ENCODE measurements at places on chromosomes 3 and 15.

- DNase-seq = no peak
These were observed 137.9 kb downstream of the SSR3 start for GRCh38 chr3:156416846-156417558.

GRCh38 chr3:7194071-7194835 lies 333.3 kb downstream of the GRM7 start:
- no peak for DNase-seq

GRCh38 chr15:70243686-70244540 lies 146.2 kb upstream of the TLE3 start:
- DNase-seq = no peak

- no peak for DNase-seq
These were observed 460.8 kb downstream of the SOX2 start for GRCh38 chr3:182172534-182172933.

DNA sequence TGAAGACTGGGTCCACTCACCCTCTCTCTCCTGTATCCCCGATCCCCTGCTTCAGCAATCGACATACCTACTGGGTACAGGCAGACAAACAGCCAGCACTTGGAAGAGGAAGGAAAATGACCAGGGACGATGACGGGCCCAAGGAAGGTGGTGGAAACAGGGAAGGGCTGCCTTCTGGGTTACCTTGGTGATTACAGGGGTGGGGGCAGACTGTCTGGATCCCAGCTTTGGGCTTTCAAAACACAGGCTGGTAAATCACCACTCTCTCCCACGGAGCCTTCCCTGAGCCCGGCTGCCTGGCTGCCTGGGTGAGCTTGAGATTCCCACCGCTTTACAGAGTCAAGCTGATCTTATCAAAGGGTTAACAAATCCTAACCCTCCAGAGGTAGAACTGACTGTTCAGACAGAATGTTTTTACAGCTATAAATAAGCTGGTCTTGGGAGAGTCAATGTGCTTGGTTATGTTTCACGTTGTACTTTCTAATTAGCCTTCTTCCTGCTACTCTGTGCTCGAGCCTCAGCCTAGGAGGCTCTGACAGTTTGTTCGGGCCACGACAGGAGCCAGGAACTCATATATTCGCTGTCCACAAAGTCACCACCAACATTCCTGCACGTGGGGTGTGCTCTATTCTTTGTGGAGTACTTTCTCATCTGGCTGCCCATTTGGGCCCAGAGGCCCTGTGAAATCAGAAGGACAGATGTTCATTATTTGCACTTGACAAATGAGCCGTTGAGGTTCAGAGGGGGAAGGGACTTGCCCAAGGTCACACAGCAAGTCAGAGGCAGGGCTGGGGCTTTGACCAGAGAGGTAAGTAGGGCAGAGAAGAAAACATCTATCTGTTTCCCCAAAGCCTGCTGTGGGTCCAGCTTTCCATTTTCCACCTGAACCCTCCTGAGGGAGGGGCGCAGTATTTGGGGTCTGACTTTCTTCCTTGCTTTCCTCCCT lies 63.5 kb downstream of the FEM1B start:
- no peak for DNase-seq

DNA sequence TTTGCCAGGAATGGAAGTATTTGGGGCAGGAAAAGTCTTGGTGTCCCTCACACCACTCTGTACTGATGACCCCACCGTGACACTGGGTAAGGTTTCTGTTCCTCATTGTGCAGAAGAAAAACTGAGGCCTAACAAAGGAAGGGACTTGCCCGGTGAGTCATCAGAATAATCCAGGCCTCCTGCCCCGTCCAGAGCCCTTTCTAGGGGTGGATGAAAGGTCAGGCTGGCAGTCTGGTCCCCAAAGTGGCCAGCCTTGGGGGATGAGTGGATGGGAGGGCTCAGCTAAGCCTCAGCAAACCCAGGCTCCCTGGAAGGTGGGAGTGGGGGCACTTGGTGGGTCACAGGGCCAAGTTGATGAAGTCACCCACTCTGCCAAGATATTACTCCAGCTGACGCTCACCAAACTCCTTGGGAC lies 2.3 kb upstream of the DNAH1 start:
- peak; percentile 90 for DNase-seq

- DNase-seq = no peak
These were observed 9.1 kb downstream of the COX5A start for GRCh38 chr15:74928771-74929198.

DNA sequence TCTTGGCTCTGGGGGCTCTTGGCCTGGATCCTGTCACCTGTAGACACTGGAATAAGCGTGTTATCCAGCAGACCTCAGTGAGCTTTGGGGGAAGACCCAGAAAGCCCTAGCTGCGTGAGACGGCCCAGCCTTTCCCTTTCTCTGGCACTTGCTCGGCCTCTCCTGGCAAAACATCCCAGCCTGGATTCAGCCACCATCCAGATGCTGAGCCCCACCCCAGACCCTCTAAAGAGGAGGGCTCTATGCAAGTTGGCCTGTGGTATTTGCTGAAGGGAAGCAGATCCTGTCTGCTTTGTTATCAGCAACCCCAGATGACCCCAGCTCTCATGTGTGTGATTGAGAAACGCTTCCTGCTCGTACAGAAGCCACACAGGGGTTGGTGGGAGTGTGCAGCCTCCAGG lies 267.2 kb downstream of the FAM43A start:
- DNase-seq = no peak

DNA sequence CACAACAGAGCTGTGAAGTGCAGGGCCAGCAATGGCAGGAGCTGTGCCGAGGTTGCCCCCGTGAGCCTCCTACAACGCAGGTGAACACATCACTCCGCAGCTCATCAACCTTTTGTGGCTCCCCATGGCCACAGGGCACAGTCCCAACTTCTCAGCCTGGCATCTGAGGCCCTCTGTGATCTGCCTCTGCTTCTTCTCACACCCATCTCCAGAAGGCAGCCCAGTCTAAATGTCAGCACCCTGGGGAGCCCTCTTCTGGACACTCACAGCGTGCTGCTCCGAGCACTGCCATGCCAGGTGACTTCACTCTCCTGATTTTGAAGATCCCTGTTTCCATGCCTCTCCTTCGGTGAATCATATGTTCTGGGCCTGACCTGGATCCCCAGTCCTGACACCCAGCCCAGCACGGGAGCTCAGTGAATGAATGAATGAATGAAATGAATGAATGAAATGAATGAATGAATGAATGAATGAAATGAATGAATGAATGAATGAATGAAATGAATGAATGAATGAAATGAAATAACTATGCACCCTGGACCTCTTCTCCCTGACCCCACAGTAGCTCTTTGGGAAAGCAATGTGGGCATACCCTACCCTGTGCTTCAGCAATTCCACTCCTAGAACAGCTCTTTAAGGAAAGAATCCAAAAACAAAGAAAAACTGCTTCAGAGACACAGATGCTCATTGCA lies 17.9 kb upstream of the SKIC8 start:
- DNase-seq = no peak

DNA sequence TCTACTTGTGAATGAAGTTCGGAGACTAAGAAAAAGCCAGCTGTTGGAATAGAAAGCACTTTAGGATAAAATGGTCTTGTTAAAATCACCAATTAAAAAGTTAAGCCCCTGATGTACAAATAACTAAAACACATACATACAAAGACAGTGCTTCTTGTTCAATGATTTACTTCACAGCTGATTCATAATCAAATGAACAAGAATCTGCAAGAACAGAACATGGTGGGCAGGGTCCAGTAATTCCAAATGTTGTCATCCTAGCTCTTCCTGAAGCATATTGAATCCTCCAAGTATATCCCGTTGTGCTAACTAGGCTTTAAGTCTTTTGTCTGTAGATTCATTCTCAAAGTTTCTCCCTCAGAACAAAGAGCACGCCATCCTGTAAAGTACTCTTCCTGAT lies 24.5 kb downstream of the NIT2 start:
- DNase-seq = no peak

GRCh38 chr15:68580883-68581155 lies 2.0 kb downstream of the CORO2B start:
- DNase-seq = no peak

DNA sequence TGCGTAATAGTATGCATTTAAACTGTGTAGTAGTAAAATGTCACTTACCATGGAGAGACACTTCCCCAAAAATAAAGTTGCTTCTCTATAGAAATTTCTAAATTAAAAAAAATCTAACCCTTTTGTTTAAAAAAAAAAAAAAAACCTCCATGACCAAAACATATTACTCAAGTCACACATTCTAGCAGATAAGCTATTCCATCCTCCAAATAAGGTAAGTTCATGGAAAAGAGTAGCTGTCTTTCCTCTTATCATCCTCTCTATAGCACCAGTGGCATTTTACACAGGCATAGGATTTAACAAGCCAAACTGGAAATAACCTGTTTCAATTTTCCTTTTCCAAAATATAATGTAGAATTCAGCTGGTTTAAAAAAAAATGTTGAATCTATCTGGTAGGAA lies 57.4 kb downstream of the LRRFIP2 start:
- no peak for DNase-seq

DNA sequence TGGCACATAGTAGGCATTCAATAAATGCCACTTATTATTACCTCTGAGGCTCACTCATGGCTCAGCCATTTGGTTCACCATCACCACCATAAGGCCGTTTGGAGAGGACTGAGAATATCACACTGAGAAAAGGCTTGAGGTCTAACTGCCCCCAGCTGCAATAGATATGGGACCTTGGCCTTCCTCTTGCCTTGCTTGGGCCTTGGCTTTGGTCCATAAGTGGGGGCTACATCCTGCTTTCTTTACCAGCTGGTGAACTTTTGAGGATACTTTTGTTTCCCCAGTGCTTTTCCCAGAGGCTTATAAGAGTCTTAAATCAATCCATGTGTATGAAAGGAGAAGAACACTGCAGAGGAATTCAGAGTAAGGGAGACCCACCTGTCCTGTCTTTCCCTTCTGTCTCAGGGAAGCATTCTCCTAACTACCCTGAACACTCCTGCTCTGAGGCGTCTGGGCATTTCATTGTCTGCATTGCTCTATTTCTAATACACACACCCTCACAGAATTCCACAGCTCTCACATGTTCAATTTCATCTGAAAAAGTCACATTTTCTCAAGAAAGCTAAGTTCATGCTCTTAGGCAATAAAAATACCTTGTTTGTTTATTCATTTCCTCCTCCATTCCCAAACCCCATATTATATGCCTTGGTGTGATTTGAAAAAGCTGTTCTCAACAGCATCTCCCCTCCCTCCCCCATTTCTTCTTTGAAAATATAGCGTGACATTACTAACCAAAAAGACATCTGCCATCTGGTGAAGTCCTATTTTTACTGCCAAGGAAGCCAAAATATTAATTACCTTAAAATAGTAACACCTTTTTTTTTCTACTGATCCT lies 22.5 kb upstream of the KCNMB2 start:
- DNase-seq = no peak

DNA sequence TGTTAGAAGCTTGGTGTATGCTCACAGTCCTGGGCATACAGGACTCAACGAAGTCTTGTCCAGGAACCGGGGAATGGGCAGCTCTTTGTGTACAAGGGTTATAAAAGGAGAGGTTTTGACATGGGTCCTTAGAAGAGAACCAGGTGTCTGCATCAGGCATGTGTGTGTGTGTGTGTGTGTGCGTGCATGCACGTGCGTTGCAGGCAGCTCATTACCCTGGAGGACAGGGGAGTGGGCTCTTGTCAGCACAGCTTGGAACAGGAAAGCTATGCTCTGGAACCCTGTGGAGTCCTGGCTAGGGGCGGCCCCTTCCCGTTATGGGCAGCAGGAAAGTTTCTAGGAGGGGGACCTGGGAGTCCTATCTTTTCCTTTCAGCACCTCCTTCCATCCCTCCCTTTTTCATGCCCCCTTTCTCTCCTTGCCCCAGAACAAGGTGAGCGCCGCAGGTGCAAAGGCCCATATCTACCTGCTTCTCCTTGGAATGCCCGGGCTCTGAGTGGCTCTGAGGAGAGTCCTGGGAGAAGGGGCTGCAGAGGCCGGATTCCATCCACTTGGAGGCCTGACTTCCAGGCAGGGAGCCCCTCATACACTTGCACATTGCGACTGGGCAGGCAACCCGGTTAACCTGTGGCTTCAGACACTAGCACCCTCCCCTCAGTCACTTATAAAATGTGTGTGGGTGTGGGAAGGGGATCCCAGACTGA lies 33.9 kb upstream of the LCTL start:
- no peak for DNase-seq

DNA sequence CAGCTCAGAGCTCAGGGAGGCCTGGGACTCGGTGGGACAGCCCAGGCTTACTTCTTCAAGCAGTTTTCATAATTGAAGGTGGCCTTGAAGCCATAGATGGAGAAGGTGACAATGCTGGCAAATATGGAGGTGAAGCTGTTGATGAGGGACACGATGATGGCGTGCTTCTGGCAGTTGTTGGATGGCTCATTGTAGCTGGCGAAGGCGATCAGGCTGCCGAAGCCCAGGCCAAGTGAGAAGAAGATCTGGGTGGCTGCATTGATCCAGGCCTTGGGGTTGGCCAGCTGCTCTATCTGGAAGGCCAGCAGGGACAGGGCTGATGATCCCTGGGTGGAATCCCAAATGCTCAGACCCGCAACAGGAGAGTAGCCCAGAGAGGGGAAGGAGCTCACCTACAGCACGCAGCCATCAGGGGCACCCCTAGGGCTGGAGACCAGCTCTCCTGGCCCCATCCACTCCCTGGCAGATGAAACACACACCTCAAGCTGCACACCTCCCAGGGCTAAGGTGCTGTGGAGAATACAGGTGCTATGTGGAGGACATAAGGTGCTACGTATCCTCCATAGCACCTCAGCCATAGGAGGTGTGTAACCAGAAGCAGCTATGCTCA lies 25.1 kb downstream of the SLC6A20 start:
- no peak for DNase-seq

GRCh38 chr15:58805095-58805494 lies 34.0 kb downstream of the MINDY2 start:
- no peak for DNase-seq

DNA sequence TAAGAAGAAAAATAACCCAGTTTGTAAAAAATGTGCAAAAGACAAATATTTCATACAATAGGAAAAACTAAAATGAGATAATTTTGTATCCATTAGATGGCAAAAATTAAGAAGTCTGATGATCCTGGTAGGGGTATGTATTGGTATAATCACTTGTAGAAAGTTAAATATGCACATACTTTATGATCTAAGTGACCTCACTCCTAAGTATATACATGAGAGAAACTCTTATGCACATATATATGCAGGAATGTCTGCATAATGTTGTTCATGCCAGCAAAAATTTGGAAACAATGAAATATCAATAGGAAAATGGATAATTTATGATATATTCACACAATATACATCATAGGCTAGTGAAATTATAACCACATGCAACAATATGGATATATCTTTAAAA lies 33.5 kb downstream of the USP50 start:
- DNase-seq = no peak

GRCh38 chr3:168467115-168467714 lies 371.5 kb upstream of the GOLIM4 start:
- peak; percentile 12 for DNase-seq

- DNase-seq = no peak
These were observed 1159.8 kb upstream of the ALCAM start for GRCh38 chr3:104206925-104207324.

DNA sequence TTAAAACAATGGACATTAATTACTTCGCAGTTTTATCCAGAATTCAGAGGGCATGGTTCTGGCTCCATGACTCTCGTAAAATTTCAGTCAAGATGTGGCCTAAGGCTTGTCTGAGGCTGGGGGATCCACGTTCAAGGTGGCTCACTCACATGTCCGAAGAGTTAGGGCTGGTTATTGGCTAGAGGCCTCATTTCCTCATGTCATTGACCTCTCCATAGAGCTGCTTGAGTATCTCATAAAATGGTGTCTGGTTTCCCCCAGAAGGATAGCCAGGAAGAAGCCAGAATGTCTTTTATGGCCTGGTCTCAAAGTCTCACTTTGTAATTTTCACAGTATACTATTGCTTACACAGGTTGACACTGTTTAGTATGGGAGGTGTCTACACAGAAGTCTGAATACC lies 67.3 kb upstream of the DCBLD2 start:
- DNase-seq = no peak

All from GM13977 (cell line).